ENCODE measurements at places on chromosomes 13 and 19.

DNA sequence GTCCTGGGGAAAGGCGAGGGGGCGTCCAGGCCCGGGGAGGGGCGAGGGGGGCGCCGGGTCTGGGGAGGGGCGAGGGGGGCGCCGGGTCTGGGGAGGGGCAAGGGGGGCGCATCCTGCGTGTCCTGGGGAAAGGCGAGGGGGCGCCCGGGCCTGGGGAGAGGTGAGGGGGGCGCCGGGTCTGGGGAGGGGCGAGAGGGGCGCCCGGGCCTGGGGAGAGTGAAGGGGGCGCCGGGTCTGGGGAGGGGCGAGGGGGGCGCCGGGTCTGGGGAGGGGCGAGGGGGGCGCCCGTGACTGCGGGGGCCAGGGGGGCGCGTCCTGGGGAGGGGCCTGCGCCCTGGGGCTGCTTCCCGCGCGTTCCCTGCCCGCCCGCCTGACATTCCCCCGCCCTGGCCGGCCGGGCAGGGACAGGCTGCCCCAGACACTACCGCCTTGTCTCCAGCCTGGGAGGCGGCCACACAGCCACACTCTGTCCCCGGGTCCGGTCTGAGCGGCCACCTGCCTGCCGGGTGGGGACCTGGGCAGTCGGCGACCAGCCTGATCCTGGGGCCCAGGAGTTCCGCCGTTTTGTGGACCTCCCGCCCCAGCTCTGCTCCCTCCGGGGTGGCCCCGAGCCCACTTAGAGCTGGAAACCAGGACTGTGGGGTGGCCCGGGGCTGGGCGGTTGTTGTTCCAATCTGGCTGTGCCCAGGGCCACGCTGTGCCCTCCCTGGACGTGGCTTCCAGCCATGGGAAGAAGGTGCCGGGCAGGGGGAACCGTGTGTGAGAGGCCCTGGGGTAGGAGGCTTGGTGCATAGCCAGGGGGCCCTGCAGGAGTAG is 11.8 kb downstream of the PALM start:
- DNase-seq, result no peak

DNA sequence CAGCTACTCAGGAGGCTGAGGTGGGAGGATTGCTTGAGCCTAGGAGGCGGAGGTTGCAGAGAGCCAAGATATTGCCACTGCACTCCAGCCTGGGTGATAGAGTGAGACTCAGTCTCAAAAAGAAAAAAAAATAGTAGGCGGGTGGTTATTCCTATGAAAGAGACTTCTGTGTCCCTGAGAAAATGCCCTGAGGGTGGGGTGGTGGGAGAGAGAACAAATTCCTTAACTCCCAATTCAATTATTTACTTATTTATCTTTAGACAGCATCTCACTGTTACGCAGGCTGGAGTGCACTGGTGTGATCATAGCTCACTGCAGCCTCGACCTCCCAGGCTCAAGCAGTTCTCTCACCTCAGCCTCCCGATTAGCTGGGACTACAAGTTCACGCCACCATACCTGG is 10.3 kb upstream of the EEF2 start:
- no peak for DNase-seq

- DNase-seq, result no peak
These were observed 2.1 kb downstream of the TGFB1 start for GRCh38 chr19:41351339-41352245.

DNA sequence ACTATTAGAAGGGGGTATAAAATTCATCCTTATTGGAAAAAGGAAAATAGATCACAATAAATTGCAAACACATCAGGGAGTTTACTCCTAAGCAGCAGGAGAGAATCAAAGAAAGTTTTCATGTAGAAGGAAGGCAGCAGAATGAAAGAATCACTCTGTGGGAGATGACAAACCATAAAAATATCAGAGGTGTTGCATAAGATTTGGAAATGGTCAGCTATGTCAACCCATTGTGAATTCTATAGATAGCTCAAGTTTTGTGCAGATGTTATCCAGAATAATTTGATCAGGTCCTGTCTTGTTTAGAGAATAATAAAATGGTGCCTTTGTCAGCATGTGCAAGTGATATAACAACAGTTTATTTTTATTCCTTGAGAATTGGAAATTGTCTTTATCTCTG is 622.4 kb downstream of the DCT start:
- DNase-seq, result no peak

- no peak for DNase-seq
These were observed 3.5 kb upstream of the CIRBP start for GRCh38 chr19:1265615-1266128.

GRCh38 chr19:461721-462551 is 1.1 kb upstream of the SHC2 start:
- peak; percentile 51 for DNase-seq

- no peak for DNase-seq
These were observed 632 bp downstream of the NPAS1 start for GRCh38 chr19:47020132-47020805.

- DNase-seq, result no peak
These were observed 912 bp downstream of the GRK1 start for GRCh38 chr13:113667771-113668490.

- peak; percentile 58 for DNase-seq
These were observed 10.8 kb upstream of the PDCD5 start for GRCh38 chr19:32570081-32570785.

- no peak for DNase-seq
These were observed 2.6 kb upstream of the PDE4A start for GRCh38 chr19:10417541-10418234.

GRCh38 chr19:38378866-38379265 is 4.5 kb downstream of the PSMD8 start:
- no peak for DNase-seq

DNA sequence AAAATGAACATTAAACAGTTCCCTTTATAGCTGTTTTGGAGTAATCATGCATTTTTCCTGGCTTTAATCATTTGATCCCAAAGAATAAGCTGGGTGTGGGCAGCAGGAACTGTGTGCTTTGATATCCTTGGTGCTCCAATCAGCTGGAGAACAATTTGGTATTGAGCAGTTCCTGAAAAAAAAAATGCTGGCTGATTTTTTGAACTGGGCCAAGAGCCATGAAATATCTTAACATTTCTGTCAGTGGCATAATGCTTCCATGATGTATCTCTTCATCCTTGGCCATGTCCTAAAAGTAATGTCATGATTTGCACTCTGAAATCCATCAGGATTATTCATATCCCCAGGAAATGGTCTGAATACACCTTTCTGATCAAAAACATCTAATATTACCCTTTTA is 134.7 kb downstream of the LHFPL6 start:
- DNase-seq, result no peak

GRCh38 chr13:66266761-66267160 is 963.4 kb downstream of the PCDH9 start:
- no peak for DNase-seq

Data from NCI-H1930 (cell line).